ENCODE measurements at places on chromosomes 2 and 18.

DNA sequence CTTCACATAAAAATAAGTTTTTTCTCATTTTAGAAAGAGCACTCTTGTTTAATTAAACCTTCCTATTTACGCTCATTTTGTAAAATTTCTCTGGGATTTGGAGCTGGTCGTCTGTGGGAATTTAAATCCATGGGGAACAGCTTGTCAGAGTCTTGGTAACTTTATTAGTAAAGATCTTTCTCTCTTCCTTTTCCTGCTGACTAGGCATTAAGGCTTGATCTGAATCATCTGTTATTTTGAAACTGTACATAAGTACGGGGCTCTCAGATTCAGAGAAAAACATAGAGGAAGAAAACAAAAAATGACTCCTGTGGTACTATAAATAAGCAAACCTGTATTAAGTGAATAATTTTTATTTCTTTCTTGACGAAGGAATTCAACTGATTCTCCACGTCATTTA lies 150.2 kb downstream of the ST6GAL2 start:
- DNase-seq, result no peak

- DNase-seq, result no peak
These were observed 4.9 kb upstream of the WNT10A start for GRCh38 chr2:218875692-218876246.

- DNase-seq, result no peak
These were observed 15.0 kb downstream of the CDH20 start for GRCh38 chr18:61348230-61348629.

DNA sequence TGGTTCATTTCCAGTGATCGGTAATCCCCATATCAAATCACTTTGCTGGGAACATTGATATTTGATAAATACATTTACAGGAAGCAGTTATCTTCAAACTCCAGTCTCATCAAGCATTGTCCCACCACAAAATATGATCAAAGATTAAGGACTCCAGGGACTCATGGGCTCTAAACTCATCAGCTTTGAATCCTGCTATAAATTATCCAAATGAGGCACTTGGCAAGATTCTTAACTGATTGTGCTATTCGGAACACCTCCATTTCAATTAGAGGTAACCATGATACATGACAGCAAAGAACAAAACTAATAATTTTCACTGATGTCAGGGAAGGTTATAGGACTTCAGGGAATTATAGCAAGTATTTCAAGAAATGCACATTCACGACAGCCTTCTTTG lies 1088.1 kb upstream of the PIK3C3 start:
- no peak for DNase-seq

DNA sequence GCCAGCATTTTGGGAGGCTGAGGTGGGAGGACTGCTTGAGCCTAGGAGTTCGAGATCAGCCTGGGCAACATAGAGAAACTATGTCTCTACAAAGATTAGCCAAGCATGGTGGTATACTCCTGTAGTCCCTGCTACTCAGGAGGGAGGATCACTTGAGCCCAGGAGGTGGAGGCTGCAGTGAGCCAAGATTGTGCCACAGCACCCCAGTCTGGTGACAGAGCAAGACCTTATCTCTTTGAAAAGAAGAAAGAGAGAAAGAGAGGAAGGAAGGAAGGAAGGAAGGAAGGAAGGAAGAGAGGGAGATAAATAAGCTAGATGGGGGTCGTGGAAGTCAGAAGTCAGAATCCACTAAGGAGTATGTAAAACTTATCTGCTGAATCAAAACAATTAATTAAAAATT lies 16.2 kb downstream of the GPR75 start:
- DNase-seq, result no peak

GRCh38 chr2:45289997-45290709 lies 280.9 kb upstream of the SIX2 start:
- no peak for DNase-seq

- no peak for DNase-seq
These were observed 177.7 kb upstream of the LRRTM1 start for GRCh38 chr2:80482276-80482675.

DNA sequence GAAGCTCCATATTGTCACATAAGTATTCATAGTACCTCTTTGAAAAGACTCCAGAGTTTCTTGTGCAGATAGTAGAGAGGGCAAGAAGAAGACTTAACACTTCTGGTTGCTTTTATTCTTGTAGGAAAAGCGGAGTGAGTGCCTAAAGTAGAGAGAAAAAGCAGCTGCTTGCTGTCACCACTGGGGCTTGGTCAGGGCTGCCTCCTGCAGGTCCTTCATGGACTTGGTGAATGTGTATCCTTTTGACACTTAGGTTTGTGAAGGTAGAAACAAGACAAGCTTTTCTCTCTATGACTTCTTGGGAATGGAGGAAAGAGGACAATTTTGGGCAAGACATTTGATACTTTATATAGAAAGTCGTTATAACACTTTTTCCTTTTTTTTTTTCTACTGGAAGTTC lies 312.8 kb upstream of the FANCL start:
- no peak for DNase-seq

DNA sequence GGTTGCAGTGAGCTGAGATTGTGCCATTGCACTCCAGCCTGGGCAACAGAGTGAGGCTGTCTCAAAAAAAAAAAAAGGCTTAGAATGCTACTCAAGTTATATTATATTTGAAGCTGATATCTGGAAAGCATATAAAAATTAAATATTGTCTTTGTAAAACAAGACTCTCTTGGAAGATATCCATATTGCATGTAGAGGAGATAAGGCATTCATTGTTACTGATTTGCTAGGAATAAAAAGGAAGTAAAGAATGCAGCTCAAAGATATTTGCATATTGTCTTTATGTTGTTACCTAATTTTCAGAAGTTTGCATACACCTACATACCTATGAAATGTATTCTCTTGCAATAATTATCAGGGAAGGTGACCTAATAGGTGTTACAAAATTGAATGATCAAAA lies 79.4 kb downstream of the MYOM1 start:
- DNase-seq, result no peak

DNA sequence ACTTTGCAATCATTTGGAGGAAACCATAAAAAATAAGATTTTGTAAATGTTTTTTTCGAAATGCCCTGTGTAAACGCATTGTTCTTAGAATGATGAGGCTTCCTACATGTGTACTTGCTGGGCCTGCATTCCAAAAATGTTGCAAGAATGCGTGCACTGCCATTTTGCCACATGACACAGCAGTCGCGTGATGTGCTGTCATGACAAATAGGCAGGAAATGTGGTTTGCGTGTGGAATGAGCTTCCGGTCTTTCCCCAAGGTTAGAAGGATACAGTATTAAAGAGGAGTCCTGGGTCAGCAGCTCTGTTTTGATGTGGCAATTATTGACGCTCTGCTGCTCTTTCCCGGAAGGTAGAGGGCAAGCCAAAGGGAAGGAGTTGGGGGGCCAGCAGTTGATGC lies 18.1 kb upstream of the SERPINB2 start:
- DNase-seq, result no peak
